ENCODE measurements at places on chromosomes 4 and X.

- DNase-seq: no peak
These were observed 138.9 kb upstream of the STX18 start for GRCh38 chr4:4680758-4681157.

GRCh38 chrX:150182161-150182560 lies 181.0 kb upstream of the MAMLD1 start:
- DNase-seq: no peak

DNA sequence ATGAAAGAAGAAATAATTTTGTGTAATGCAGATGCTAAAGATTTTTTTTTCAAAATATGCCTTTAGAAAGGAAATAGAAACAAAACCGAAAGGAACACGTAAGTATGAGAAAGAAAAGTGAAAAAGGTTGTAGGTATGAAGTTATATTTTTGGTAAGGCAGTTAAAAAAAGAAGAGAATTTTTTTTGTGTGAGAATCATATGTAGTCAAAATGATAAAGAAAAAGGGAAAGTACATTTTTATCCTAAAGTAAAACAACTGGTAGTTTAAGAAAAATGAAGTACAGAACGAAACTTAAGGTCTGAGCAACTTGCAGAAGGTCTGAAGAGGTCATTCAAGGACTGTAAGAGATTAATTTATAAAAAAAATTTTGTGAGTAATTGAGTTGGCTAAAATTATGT lies 164.0 kb upstream of the TRAM1L1 start:
- no peak for DNase-seq

- no peak for DNase-seq
These were observed 85.4 kb upstream of the DHX15 start for GRCh38 chr4:24669751-24670150.

Measured in activated CD4-positive, alpha-beta T cell treated with anti-CD3 and anti-CD28 coated beads, Interleukin-10, Interleukin-2, amounts not matched to agents 100 ng/mL and 50 ng/mL, durations not matched to agents 16 hours and 8 hours (primary cell).